Muscle of leg (tissue), 16 donors: ENCODE measurements at places on chromosomes 1 and 21.

DNA sequence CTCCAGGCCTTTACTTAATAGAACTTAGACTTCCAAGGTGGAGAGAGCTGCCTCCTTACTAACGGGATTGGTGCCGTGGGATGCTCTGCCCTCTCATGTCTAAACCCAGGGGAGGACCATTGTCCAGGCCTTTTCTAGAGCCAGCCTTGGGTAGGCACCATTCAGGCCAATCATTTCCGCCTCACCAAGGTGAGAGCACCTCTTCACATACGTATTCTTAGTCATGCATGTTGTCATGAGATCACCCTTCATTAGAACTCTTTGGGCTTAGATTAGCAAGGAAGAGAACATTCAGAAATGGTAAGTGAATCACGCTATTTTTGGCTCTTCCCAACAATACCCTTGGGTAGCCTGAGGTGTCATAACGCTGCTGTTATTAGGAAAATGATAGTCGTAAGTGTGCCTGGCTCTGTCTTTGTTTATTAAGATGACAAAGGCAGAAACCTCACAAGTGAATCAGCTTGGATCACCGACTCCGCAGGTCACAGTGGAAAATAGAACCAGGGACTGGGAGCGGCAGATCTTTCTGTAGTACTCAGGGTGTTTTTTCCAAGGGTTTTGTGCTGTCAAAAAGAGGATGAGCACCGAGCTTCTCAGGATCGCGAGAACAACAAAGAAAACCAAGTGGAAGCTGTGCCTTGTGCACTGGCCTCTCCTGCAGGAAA lies 55.0 kb downstream of the HUNK start:
- peak; percentile 68 for DNase-seq

DNA sequence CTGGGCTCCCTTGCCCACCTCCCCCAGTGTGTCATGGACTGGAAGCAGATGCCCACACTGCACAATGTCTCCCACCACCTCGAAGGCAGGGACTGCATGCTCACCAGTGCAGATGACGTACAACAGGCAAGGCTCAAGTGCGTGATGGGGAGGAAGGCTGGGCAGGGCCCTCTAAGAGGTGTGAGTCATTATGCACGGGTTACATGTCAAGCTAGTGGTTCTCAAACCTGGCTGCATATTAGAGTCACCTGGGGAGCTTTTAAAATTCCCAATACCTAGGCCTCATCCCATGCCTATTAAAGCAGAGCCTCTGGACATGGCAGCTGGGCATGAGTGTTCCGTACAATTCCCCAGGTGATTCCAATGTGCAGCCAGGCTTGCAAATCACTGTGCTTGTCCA lies 137.9 kb upstream of the NGF start:
- DNase-seq = no peak

DNA sequence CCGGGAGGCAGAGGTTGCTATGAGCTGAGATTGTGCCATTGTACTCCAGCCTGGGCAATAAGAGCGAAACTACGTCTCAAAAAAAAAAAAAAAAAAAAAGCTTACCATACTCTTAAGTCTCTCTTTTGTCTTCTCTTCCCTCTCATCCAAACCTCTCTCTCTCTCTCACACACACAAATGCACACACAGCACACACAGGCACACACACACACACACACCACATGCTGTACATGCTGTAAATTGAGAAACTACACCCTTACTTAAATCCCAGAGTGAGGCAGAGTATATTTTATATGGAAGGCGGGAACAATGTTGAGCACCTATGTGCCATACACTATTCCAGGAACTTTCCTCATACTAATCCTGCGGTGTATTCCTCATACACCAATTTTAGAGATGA lies 6.5 kb downstream of the MCOLN3 start:
- no peak for DNase-seq

- DNase-seq = no peak
Observed at GRCh38 chr1:214247501-214248041, 33.4 kb upstream of the SMYD2 start.

DNA sequence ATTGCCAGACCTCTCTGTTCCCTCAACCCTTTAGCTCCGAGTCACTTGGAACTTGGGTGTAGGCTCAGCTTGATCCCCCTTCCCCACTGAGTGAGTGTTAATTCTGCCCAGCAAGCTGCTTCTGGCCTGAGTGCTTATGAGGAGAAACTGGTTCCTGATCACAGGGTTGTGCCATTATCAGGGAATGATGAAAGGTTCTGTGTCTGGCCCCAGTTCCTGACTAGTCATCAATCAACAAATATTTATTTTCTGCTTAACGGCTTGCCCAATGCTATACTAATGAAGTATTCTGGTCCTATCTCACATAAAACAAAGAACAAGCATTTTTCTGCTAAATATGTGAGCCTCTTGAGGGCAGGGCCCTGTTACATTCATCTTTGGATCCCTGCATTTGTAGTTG lies 20.8 kb downstream of the CC2D1B start:
- no peak for DNase-seq

DNA sequence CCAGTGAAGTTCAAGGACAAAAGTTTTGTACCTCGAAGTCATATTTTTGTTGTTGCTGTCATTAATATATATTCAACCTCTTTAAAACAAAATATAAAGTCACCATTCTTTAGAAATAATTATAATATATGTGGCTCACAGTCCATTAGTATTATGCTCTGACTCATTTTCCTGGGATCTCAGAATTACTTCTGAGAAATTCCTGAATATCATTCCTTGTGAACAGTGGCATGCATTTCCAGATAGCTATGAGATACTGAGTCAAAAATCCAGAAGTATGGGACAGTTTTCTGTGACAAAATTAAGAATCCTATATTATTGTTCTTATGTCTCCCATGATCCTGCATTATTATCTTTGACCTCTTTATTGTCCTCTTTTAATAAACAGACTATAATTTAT lies 13.8 kb upstream of the RGS21 start:
- no peak for DNase-seq

- no peak for DNase-seq
Observed at GRCh38 chr1:73635021-73635420, 563.0 kb downstream of the LRRIQ3 start.
